ENCODE measurements at places on chromosomes 3 and 15.

DNA sequence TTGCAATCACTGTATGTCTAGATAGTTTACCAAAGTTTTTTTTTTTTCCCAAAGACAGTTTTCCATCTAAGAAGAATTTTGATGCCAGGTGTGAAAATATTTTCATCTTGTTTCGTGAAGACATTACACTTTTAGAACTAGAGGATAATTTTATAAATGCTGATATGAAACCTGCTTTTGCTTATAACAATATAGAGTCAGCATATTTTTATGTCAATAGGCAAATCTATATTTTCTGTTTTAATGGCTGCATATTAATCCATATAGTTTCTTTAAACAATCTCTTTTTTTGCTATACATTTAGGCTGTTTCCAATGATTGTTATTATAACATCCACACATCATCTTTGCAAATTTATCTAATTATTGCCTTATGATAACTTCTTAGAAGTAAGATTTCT, 12.6 kb upstream of the INSYN1 start:
- no peak for DNase-seq

- DNase-seq: no peak
These were observed 449.4 kb upstream of the PROK2 start for GRCh38 chr3:72234391-72234790.

DNA sequence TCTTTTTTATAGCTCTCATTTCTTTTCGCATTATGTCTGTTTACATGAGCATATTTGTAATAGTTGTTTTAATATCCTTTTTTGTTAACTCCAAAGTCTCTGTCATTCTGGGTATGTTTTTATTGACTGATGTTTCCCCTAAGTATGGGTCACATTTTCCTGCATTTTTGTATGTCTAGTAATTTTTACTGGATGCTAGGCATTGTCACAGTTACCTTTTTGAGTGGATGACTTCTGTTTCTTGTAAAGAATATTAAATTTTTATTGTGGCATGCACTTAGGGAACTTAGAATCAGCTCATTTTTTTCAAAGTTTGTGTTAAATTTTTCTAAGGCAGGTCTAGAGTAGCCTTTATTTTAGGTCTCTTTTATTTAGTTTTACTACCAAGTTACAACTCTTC, 40.7 kb downstream of the ANAPC13 start:
- DNase-seq: no peak

- no peak for DNase-seq
These were observed 1.3 kb downstream of the FXR1 start for GRCh38 chr3:180913581-180914404.

GRCh38 chr3:196914866-196915265, 27.5 kb downstream of the NCBP2 start:
- no peak for DNase-seq

GRCh38 chr15:69616558-69616957, 163.9 kb downstream of the RPLP1 start:
- DNase-seq: no peak

DNA sequence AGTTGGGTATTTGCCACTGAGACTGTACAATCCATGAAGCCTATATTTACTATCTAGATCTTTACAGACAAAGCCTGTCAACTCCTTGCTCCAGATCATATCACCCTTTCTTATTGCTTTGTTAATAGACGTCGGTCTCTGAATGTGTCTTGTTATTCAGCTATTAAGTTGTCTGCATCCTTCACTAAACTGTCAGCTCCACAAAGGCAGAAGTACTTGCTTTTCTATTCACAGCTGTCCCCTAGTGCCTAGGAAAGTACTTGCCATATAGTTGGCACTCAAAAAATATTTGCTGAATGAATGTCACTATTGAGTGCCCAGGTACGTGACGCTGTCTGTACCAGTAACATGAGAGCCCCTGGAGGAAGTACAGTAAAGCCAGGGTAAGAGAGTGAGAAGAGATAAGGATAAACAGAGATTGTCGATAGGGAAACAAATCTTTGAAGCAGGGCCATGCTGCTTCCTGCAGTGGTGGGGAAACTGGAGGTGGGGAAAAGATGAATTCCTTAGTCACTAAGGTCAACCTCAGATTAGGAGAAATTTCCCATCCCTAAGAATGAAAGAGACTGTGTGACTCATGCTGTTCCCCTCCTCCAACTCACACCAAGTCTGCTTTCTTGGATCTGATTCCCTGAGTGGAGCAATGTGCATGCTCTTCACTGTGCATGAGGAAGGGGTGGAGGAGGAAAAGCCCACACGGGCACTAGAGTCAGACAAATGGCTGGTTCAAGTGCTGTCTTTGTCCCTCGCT, 36.3 kb downstream of the PRICKLE2 start:
- no peak for DNase-seq

GRCh38 chr3:43055393-43055792, 50.5 kb downstream of the POMGNT2 start:
- no peak for DNase-seq

DNA sequence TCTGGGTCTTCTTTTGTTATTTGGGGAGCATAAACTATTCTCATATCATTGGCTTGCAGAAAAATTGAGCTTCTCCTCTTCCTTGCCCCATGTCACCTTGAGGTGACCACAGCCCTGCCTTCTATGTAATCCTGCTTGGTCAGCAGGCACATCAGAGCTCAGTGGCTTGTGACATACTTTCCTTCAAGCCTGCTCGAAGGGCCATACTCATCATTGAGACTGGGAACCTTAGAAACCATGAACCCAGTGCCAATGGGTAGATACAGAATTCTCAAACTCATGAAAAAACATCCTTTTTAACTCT, 3.7 kb upstream of the CCR2 start:
- DNase-seq: no peak

DNA sequence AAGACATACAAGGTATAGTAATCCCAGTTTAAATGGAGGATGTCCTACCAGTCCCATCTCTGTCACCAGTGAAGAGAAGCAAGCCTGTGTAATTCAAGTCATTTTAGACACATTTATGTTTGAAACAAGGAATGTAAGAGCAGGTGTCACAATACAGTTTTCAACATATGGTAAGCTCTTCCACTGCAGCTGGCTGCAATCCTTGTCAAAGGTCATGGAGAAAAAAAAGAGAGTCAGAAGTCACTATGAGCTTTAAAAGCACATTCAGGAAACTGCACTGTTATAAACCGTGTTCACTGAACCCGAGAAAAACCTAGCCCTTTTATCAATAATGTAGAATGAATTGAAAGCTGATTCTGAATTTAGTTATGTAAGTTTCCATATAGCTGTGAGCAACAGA, 206.4 kb downstream of the NAALADL2 start:
- DNase-seq: no peak

DNA sequence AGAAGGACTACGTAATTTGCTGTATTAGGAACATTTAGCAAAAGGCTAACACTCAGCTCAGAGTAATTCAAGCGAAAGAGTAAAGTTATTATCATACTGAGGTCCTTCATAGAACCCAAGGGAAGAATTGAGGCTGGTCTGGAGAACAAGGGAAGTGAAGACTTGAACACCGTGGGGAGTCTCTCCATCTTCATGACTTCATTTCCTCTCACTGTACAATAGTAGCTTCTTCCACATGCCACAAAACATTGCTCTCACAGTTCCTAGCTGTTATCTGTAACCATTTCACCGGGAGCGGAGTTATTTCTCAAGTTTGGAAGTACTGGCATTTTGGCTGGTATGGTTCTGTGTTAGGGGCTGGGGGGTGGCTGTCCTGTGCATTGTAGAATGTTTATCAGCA, 69.7 kb downstream of the MAGI1 start:
- DNase-seq: no peak

GRCh38 chr3:21170964-21171363, 580.0 kb downstream of the ZNF385D start:
- no peak for DNase-seq

DNA sequence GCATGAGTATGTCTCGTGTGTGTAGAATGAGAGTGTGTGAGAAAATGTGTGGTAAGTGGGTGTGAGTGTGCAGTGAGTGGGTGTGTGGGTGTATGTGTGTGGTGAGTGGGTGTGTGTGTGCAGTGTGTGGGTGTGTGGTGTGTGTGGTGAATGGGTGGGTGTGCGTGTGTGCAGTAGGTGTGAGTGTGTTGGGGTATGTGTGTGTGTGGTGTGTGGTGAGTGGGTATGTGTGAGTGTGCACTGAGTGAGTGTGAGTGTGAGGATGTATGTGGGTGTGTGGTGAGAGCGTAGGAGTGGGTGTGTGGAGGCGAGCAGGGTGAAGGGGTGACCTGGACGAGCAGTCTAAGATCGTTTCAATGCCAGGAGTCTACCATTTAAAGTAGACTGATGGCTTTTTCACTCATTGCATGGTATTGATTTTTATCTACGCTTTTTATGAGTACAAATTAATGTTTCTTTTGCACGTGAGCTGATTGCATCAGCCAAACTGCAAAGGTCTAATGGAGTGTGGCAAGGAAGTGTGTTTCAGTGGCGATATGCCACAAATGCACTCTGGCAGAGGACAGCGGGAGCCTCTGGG, 1.6 kb upstream of the CPN2 start:
- DNase-seq: no peak

DNA sequence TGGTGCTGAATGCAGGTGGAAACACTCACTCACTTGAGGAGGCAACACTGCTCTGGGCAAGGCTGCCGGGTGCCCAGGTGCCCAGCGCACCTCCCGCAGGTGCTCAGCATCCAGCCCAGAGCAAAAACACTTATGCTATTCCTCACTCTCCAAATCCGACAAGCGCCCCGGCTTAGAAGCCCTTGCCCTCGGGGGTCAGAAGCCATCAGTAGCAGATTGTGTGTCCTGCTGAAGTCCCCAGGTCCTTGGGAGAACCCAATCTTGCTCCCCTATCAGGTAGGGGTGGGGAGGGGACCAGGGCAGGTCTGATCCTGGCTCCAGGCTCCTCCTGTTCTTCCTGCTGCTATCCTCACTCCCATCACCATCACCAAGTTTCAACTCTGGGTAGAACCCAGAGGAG, 46.7 kb downstream of the TLE3 start:
- DNase-seq: no peak

GRCh38 chr3:150106740-150107428, 136.2 kb upstream of the PFN2 start:
- DNase-seq: no peak

GRCh38 chr3:150216041-150216811, 191.9 kb upstream of the TSC22D2 start:
- DNase-seq: no peak

Measured in GM18507 (cell line).